Fibroblast of gingiva (primary cell): ENCODE measurements at places on chromosomes 2 and 18.

GRCh38 chr18:58183226-58183625 is 139.2 kb downstream of the NEDD4L start:
- DNase-seq: no peak

- DNase-seq: peak; percentile 17
Observed at GRCh38 chr2:47339745-47340541, 63.0 kb upstream of the MSH2 start.

DNA sequence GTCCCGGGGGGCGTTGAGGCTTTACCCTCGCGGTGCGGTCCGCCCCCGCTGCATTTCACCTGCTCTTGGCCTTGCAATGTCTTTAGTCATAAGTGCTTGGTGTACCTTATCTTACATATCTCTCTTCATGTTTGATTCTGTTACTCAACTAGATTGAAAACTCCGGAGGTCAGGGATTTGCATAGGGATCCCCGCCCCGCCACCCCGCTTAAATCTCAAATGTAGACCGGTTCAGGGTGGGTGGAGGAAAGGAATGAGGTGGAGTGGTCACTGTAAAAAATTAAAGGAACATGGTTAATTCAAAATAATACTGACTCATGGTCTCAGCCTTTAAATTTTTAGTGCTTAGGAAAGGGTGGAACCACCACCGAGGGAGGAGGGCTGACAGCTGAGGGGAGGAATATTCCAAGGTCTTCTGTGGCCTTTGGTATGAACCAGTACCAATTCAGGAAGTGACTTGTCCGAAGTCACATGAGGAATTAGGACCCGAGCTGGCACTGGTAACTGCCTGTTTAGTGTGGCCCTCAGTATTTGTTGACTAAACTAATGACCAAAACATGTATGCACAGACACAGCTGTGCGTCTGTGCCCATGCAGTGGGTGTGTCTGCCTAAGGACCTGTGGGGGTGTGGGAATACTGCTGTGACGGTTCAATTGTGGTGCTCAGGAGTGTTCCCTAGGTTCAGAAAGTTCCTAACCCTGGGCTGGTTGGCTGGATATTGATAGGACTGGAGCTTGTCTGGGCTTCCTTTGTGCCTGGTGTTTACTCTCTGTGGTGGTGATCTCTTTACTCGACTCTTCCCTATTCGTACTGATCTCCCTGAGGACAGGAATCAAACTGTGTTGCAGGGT is 1.0 kb downstream of the PLEKHB2 start:
- DNase-seq: peak; percentile 48

DNA sequence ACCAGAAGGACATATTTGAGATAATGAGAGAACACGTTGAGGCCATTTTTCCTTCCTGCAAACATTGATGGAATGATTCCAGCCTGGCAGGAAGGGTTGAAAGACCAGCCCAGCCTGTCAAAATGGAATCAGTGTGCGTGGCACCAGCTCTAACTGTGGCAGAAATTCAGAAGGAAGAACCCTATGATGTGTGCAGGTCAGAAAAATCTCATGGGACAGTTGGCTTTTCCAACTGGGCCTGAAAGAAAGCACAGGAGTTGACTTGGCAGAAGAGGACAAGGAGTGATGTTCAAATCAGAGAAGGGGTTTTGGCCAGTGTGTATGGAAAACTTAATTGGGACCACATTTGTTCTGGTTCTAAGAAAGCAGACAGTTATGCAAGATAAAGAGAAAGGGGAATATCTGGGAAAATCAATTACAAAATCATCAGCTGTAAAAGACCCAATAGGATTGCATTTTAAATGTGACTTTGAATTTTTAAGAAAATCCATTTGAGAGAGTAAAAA is 192.8 kb upstream of the PID1 start:
- DNase-seq: peak; percentile 78

DNA sequence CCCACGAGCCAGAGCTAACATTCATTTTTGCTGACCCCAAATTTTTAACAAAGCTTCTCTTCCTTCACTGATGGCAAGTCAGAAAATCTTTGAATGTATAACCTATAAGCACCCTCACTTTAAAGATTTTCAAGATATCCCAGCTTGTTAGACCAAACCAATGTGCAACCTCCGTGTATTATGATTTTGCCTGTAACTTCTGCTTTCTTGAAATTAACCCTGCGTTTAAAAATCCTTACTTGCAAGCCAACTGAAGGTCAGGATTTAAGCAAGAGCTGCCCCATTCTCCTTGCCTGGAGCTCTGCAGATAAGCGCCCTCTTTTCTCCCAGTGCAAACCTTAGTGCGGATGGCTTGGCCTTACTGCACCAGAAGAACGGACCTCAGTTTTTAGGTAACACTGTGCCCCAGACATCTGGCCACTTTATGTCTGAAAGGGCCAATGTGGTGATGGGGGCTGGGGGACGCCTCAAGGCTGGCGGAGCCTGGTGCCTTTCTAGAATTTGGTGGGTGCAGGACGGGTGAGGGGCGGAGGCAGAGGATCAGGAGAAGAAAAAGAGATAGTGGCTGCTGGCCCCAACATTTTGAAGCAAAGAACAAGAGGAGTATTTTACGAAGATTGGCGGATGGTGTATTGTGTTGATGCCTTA is 805 bp upstream of the TNFRSF11A start:
- DNase-seq: no peak

DNA sequence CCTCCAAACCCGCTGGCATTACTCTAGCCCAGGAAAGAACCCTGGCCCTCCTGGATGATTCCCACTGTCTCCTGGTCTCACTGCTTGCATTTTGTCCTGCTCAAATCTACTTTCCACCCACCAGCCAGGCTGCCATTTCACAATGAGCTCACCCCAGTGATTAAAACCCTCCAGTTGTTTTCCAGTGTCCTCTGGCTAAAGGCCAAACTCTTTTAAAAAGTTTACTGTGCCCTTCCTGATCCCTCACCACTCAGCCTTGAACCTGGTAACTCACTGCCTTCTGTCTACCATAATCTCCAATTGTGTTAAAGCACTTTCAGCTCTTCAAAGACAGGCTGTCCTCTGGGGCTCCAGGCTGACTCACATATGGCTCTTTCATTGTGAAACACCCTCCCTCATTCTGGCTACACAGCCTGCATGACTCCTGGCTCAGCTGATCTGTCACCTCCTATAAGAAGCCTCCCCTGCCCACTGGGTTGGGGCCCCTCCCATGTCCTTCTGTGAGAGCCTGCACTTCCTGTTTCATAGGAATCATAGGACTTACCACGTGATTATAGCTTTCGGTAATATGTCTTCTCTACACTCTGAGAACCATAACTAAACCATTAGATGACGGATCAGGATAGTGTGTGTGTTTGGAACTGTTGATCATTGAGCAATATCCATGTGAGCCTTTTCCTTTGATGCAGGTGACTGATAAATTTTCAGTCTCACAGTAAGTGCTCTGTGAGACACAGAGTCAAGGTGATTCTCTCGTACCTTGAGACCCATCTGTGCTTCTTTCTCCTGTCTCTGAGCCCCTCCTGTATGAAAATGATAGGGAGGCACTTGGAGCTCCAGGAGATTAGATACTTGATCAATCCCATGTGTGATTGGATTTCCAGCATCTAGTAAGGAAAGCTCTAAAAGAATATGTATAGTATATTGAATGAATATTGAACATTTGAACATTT is 590.8 kb upstream of the ID2 start:
- peak; percentile 87 for DNase-seq

- DNase-seq: no peak
Observed at GRCh38 chr2:136005462-136006196, 20.2 kb upstream of the DARS1 start.

DNA sequence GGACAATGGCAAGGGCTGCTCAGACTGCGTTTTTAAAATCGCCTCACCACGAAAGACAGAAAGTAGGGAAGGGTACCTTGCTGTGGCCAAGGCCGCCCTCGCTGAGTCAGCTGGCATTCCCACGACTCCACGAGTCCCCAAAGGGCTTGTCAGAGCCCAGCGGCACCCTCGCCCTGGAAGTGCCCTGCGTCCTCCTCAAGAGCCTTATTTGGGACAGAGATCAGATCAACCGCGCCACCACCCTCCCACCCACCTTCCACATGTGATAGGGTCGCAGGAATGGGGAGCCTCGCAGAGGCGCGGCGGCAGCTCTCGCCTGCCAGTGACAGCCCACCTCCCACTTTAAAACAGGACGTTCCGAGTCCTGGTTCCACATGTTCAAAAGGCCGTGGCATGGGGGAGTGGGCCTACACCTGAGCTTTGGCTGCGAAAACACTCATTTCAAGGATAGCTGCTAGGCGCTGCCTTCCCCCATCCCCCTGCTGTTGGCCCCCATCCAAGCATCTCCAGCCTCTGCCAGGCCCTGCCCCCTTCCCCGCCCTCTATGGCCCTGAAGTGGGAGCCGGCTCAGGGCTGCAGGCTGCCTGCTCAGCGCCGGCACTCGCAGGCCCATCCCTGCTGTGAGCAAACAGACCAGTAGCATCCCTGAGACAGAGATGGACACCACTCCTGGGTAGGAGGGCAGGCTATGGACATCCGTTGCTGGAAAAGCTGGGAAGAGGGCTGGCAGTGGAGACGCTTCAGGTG is 38.1 kb upstream of the ARHGEF4 start:
- DNase-seq: no peak

GRCh38 chr2:238092486-238093035 is 7.6 kb upstream of the ESPNL start:
- DNase-seq: no peak

GRCh38 chr2:237626813-237627440 is 460 bp upstream of the LRRFIP1 start:
- no peak for DNase-seq

- DNase-seq: peak; percentile 93
Observed at GRCh38 chr2:96353606-96354101, 18.1 kb downstream of the NCAPH start.

DNA sequence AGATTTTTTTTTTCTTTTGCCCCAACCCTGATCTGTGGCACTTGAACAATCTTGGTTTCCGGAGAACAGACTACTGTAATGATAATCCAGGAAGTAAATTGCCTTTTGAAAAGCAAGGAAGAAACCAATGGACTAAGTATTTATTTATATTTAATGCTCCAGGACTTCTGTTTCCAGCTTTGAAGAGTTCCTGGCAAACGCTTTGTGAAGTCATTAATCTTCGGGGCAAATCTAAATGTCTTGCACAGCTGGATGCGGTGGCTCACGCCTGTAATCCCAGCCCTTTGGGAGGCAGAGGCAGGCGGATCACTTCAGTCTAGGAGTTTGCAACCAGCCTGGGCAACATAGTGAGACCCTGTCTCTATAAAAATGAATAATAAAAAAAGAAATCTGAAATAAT is 135.1 kb upstream of the GATA6 start:
- no peak for DNase-seq

DNA sequence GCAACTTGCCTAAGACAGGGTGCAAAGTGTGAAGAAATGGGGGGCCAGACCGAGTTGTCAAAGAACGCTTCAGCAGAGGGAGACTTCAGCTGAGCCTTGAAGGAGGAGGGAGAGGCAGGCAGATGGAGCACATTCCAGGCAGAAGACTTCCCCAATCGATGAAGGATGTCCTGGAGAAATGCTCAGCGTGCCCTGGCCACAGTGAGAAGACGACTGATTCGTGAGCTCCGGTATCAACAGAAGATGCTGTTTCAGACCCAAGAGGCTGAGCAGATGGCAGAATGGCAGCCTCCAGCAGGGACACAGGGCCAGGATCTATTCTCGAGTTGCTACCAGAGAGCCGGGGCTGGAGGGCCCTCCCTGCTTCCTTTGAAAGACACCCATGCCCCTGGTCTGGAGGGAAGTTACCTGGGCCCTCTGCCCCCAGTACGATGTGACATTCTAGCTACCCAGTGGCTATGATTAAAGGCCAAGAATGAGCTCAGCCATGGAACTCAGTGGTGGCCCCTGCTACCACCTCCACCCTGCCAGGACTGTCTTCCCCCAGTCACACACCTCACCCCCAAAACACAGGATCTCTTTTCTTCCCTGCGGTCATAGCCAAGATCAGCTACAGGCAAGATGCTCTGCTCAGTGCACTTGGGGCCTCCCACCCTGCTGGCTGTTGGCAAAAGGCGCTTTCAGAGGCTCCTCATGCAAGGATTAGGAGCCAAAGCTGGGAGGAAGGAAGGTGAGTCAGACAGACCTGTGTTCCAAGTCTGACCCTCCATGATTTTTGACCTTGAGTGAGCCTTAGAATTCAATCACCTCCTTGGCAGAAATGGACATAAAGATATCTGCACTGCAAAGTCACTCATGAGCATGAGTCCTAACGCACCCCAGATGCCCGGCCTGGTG is 84.3 kb downstream of the TFCP2L1 start:
- no peak for DNase-seq

DNA sequence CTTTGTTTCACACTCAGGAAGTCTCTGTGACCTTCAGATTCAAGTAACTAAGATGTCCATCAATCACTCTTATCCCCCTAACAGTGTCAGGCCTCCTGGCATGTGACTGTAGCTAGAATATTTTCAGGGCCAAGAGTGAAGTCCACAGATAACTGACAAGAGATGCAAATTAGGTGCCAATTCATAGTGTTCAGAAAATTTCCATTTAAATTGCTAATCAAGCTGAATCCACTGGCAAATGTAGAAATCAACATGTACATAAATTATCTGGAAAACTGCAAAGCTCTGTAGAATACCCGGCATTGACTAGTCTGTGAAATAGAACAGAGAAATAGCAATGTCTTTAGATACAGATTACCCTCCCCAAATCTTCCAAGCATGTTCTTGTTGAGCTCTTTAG is 38.6 kb upstream of the ARL4C start:
- DNase-seq: no peak

DNA sequence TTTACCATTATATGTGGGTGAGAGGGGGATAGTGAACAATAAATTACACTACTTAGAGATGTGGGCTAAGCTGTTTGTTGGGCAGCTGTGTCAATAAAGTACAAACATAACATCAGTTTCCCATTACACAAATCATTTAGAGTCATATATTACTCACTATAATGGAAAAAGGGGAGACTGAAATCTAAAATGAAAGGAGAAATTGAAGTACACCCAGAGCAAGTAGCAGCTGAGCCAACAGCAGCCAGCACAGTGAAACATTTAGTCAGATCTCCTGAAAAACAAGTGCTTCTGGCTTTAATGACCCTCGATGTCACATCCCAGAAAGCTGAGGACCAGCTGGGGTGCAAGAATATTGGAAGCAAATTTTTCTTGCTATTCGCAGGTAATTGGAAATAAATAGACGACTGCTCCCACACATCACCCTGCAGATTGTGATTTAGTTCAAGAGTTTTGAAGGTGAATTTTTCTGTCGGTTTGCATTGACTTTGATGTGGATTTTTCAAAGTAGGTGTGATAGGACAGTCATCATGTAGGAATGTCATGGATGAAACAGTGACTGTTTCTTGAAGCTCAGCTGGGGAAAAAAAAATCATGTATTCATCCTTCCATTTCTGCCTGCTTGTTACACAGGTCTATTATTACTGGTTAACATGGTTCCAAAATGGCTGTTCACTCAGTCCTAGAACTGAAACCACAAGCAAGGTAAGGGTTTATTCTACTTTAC is 1607.3 kb upstream of the CELF4 start:
- no peak for DNase-seq

DNA sequence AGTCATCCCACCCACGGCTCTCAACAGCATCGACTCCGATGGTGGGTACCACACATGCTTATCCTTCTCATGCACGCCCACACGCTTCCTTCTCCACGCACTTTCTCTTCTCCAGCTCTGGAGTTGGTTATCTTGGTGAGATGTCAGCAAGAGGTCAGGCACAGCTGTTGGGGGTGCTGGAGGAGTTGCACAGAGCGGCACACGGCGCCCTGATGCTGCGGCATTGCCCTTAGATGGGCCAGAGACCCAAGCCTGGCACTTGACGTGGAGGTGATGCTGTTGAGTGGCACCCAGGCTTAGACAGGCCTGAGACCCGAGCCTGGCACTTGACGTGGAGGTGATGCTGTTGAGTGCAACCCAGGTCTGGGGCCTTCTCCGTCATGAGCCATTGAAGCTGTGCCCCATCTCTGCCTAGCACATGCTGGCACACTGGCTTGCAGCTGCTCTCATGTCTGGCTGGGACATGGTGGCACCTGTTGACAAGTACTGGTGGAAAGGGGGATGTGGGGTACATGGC is 83.2 kb downstream of the DGKD start:
- DNase-seq: no peak
